ENCODE measurements at places on chromosomes 3 and 15. TPM values are rescaled to one million over a fixed set of nuclear protein-coding genes. Genes with fewer than 3 reads are reported as not detected.
A peak's percentile ranks its signal among the peaks of the same experiment; 100 is the strongest.

DNA sequence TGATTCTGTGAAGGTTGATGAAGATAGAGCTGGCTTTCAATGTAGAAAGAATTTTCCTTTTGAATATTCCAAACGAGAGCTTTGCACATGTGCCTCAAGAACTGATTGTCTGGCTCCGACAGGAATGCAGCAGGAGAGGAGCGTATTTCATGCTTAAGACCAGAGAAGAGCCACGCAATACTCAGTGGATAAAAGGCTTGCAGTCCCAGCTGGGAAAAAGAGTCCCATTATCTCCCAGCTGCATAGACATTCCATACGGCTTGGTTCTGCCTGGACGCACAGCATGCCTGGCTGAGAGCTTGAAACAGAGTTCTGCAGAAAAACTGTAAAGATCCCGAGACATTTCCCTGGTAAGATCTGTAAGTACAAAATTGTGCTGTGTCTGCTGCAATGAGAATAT, at the start of gene CNTN6:
TSS of gene CNTN6 (plus strand) at position 254 of the 400 bp plus-strand sequence. CDS start 54,985 bp downstream, outside the sequence.
- H3K36me3 ChIP-seq: no peaks in the 10 kb centered on the region
- peak; percentile 39 for DNase-seq
- peak within 1 kb of the TSS; percentile 10 for H3K27ac ChIP-seq
- peak within 1 kb of the TSS; percentile 46 for H3K4me3 ChIP-seq
- peaks cover 3% of the 10 kb centered on the region for H3K4me1 ChIP-seq

DNA sequence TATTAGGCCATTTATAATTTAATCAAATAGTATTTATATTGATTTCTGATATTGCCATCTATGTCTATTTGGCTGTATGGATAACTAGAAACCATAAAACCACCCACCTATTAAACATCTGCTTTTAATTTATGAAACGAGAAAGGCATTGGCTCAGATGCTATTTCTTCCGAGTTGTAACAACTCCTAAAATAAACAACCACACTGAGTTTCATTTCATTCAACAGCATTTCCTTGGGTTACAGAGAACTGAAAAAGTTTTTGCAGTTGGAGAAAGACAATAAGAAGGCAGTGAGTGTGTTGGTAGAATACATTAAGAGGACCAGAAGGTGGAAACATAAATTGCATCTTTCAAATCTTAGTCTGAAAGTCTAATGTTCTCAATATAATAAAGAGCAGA, 79.1 kb downstream of the AQR start:
- peaks cover 82% of the 10 kb centered on the region for H3K36me3 ChIP-seq
- H3K4me3 ChIP-seq: no peak overlapping the region

The FAM3D gene
- total RNA-seq: not detected

DNA sequence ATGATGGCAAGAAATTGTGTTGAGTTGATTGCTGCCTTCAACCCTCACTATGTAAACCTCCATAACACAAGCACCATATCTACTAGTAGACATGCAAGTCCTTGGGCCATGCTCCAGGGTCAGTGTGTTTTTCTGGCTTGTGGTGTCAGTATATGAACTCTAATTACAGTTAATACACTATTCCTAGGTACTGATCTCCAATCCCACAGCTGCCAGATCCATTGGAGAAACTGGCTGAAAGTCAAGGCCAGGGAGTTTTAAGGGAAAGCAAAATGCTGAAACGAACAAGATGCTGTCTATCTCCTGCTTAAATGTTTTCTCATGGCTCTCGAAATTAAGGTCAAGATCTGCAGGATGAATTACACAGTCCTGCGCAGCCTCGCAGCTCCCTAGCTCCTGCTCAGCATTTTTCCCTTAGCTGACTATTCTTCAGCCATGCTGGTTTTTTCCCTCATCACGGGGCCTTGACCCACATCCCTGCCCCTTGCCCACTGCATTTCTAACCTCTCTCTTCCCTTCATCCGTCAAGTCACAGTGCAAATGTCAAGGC, 425.0 kb upstream of the ADAMTS9 start:
- H3K4me3 ChIP-seq: no peak overlapping the region
- no peaks in the 10 kb centered on the region for H3K36me3 ChIP-seq
- H3K4me1 ChIP-seq: no peaks in the 10 kb centered on the region
- H3K27me3 ChIP-seq: no peaks in the 10 kb centered on the region
- DNase-seq: no peak

DNA sequence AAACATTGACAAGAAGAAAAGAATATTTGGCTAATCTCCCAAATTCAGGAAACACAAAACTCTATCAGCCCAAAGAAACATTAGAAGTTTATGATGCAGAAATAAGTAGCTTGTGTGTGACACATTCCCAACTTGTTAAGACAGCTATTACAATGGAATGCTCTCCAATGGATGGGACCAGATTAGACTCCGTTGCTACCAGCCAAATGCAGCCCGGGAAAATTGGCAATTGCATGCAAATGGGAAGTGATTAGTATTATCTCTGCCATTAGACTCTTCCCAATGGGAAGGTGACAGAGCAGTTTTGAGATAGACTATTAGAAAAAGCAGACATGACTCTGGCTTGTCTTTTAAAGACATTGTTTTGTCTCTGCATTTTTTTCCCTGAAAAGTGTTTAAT, 37.4 kb upstream of the KCNMB2 start:
- H3K4me1 ChIP-seq: no peaks in the 10 kb centered on the region
- H3K4me3 ChIP-seq: no peak overlapping the region
- H3K36me3 ChIP-seq: no peaks in the 10 kb centered on the region

- H3K4me1 ChIP-seq: no peaks in the 10 kb centered on the region
- H3K27me3 ChIP-seq: no peaks in the 10 kb centered on the region
- no peak overlapping the region for H3K27ac ChIP-seq
- DNase-seq: no peak
- H3K36me3 ChIP-seq: no peaks in the 10 kb centered on the region
- H3K4me3 ChIP-seq: no peak overlapping the region
Observed at GRCh38 chr3:71974786-71975185, 189.8 kb upstream of the PROK2 start.

The NGLY1 gene
- 42.0 TPM for total RNA-seq

The C2CD4A gene
- total RNA-seq: 0.04 TPM

DNA sequence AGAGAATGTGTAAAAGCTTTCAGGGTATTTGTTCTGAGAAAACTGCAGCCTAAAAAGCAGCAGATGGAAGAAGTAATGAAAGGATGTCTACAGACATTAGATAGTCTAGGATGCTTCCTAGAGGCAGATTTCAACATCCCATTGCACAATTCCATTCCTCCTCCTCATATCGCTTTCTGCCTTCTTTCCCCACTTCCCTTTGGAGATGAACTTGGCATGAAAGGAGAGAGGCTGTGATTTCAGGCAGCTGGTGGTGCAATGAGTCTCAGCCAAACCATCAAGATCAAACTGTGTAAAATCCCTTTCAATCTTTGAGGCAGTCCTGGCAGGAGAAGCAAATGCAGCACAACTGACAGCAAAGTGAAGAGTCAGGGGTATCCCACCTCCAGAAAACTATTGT, 438.7 kb upstream of the KCNMB2 start:
- no peaks in the 10 kb centered on the region for H3K36me3 ChIP-seq
- H3K27ac ChIP-seq: no peak overlapping the region
- H3K4me1 ChIP-seq: no peaks in the 10 kb centered on the region
- no peaks in the 10 kb centered on the region for H3K27me3 ChIP-seq
- no peak overlapping the region for H3K4me3 ChIP-seq

- no peak overlapping the region for H3K27ac ChIP-seq
- peaks cover 9% of the 10 kb centered on the region for H3K27me3 ChIP-seq
- H3K36me3 ChIP-seq: no peaks in the 10 kb centered on the region
- DNase-seq: no peak
- no peaks in the 10 kb centered on the region for H3K4me1 ChIP-seq
Observed at GRCh38 chr15:90188914-90189748, 12.0 kb upstream of the SEMA4B start.

The NOX5 gene
- not detected for total RNA-seq

- 0 out of 2 replicates have a peak, but pooled peaks cover 5% of the 10 kb centered on the region for H3K27me3 ChIP-seq
- H3K27ac ChIP-seq: no peak overlapping the region
- no peaks in the 10 kb centered on the region for H3K4me1 ChIP-seq
- no peaks in the 10 kb centered on the region for H3K36me3 ChIP-seq
Observed at GRCh38 chr15:73048624-73049295, 3.5 kb upstream of the NEO1 start.

The PLAAT1 gene
- total RNA-seq: 25.2 TPM

GRCh38 chr3:87120881-87121280, 106.2 kb upstream of the CHMP2B start:
- H3K4me1 ChIP-seq: peaks cover 33% of the 10 kb centered on the region
- peak overlapping the region; percentile 34 for H3K4me3 ChIP-seq
- no peaks in the 10 kb centered on the region for H3K36me3 ChIP-seq
- peak overlapping the region; percentile 71 for H3K27ac ChIP-seq
- DNase-seq: peak; percentile 90
- H3K27me3 ChIP-seq: no peaks in the 10 kb centered on the region

The CD276 gene
- total RNA-seq: 87.3 TPM

DNA sequence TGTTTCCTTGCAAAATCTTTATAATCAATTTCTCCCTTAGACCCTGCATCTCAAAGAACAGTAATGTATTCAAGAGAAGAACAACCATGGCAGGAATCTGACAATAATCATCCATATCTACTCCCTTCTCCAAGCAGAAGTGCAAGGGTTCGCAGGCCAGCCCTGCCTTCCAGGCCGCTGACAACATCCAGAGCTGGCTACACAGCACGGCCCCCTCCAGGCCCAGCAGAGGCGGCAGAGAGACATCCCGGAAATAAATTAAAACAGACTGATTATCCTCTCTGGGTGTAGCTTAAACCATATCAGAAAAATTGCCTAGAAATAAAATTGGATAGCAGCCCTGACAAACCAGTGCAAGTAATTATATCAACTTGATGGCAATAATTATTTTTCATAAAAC, 223.3 kb downstream of the FAM43A start:
- no peak overlapping the region for H3K27ac ChIP-seq
- H3K4me3 ChIP-seq: no peak overlapping the region
- H3K4me1 ChIP-seq: no peaks in the 10 kb centered on the region
- DNase-seq: no peak

- no peak for DNase-seq
- no peak overlapping the region for H3K4me3 ChIP-seq
- no peak overlapping the region for H3K27ac ChIP-seq
- no peaks in the 10 kb centered on the region for H3K36me3 ChIP-seq
Observed at GRCh38 chr3:177731644-177732268, 534.5 kb upstream of the TBL1XR1 start.

All from SJCRH30 (cell line).